Activated CD4-positive, alpha-beta T cell treated with anti-CD3 and anti-CD28 coated beads, Interleukin-2, amount 50 U/mL, for 24 hours (primary cell): ENCODE measurements at places on chromosomes 4 and X.

DNA sequence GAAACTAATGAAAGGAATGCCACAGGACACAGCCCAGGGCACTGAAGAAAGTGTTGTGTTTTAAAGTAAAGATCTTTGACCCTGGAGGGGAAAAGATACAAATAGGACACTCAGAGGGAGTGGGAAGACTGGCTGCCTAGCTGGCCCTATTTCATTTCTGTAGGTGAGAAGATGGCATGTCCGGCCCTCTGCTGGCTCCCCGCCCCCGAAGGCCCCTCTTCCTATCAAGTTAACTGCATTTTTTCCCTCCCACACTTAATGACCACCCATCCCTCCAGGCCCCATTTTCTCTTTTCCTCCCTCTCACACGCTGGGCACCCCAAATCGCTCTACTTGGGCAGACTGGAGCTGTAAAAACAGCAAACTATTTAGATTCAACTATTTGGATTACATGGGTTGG, 5.5 kb upstream of the TRIM75 start:
- no peak for DNase-seq

DNA sequence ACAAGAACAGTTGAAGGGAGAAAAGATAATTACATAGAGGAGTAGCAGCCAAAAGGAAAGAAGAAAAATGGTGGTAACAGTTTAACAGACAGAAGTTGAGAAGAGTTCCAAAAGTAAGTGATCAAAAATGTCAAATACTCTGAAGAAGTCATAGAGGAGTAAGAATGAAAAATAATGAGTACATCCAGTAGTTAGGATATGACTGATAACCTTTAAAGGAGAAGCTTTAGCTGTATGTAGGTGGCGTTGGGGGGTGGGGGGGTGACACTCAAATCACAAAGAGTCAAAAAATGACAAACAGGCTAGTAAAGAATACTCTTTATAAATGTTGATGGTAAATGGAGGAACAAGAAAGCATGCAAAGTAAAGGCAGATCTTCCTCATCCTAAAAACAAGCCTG, 40.6 kb downstream of the RAB33A start:
- DNase-seq, result no peak

DNA sequence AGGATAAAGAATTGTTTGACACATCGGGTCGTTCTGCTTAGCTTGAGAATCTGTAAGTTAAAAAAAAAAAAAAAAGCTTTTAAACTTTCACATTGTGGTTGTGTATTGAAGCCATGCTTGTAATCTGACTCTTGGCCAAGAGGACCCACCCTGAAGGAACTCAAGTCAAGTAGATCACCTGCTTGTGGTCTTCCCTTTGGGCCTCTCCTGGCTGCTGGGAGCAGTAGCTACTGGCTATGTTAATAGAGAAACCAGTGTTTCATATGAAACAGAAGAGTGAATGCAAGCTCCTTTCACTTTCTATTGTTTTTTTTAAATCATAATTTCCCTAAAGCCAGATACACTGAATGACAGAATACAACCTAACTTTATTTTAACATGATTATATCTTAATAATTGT, 402.4 kb upstream of the NDST4 start:
- no peak for DNase-seq

- DNase-seq, result no peak
These were observed 43.1 kb upstream of the MTM1 start for GRCh38 chrX:150525061-150525919.

- peak; percentile 28 for DNase-seq
These were observed 51.0 kb downstream of the GUCY1B1 start for GRCh38 chr4:155809835-155810234.

DNA sequence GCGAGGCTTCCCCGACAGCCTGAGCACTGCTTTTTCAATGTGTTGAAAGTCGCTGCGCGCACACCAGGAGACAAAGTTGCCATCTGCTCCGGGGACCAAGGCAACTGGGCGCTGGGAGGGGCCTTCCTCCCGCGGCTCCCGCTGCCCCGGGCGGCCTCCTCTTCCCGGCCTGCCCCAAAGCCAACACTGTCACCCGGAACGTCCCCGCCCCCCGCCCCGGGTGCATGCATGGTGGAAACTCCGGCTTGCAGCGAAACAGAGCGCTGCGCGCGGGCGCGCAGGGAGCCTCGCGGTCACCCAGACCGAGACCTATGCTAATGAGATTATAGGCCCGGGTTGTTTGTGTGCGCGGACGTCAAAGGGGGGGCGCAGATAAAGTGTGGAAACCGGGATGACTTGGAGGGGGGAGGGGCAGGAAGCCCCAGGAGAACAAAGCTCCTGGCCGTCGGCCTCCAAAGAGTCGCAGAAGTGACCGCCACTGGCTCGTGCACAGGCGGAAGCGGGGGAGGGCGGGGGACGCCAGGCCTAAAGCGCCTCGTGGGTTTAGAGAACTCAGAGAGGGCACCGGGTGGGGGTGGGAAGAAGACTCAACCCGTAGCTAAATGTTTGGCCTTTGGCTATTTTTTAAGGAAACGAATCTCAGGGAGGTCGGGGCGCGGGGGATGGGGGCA, 88.8 kb downstream of the BCOR start:
- DNase-seq, result no peak

- no peak for DNase-seq
These were observed 1911.5 kb upstream of the AGA start for GRCh38 chr4:179353786-179354185.

DNA sequence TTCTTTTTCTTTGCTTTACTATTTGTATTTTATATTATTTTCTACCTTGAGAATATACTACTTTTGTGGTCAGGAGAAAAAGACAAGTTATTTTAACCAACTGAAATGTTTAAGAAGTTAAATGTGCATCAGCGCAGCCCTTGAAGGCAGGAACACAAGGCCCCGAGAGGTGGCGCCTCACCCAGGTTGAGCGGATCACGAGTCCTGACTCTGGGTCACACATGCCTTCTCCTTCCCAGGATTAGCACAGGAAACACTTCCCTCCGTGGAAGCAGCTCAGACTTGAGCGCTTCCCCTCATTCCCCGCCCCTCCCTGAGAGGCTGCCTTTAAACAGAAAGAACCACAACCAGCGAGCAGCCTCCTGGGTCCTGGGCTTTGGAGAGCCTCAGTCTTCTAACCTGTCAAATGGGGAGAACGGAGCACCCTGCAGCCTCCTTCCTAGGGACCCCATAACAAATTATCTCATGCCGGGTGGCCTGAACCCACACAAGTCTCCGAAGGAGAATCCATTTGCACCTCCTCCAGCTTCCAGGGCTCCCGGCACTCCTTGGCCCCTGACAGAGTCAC, 217.6 kb downstream of the AFAP1 start:
- DNase-seq, result no peak

GRCh38 chr4:184310171-184310567, 92.5 kb upstream of the ENPP6 start:
- DNase-seq, result no peak

DNA sequence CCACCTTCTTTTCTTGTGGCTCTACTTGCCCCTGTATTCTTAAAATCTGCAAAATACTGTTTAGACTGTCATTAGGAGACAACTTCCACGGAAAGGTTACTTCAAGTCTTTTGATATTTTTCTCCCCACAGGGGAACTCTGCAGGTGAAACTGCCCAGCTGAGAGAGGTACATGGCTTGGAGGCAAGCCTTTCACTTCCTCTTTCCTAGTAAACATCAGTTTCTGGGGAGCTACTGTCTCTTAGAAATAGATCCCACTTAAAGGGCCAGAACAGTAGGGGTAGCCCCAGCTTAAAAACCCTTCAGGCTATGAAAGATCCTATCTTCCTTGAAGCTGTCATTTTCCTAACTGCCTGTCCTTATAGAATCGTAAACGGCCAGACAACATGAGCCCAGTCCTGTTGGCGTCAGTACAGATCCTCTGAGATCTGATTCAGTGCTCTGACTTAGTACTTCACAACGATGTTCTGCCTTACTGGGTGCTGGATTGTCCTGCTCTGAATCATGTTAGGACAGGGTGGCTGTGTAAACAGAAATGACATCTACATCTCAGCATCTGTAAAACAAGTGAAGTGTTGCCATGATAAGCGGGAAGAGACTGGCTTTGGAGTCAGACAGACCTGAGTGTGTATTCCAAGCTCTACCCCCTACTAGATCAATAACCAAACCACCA, 102.1 kb downstream of the ITIH6 start:
- no peak for DNase-seq

DNA sequence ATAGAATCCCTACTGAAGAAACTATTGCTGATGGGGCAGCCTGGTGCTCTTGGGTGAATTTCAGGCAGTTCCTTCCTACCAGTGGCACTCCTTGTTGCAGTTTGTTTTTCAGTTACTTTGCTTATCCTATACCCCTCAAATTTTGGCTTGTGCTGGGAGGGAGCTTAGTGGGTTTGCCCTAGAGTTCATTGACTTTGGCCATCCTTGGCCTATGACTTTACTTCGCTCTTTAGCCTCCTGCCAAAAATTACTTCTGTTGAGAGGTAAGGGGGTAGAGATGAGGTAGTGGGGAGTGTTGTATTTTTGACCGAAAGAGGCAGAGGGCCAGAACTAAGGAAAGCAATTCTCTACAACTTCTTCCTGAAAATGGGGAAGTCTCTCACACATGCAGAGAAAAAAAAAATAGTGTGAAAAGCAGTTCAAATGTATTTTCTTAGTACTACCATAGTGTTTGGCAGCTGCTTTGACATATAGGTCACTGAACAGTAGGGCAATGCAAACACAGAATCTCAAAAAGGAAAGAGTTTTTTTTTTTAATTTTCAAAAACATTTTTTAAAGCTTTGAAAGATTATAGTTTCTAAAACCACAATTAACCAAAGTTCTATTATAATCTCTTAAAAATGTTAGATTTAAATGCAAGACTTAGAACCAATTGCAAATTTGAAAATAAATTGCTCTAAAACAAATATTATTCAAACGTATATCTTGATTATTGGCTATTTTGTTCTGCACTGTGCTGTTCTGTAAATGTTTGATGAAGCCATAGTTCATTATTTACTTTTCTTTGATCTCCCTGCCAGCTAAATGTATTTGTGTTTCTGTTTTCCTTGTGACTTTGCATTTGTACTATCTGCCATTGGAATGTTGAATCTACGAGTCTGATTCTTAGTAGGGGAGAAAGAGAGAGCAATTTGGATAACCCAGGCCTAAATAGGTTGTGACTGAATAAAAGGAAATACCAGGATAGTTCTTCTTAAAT, 73.6 kb downstream of the DCK start:
- DNase-seq, result no peak

DNA sequence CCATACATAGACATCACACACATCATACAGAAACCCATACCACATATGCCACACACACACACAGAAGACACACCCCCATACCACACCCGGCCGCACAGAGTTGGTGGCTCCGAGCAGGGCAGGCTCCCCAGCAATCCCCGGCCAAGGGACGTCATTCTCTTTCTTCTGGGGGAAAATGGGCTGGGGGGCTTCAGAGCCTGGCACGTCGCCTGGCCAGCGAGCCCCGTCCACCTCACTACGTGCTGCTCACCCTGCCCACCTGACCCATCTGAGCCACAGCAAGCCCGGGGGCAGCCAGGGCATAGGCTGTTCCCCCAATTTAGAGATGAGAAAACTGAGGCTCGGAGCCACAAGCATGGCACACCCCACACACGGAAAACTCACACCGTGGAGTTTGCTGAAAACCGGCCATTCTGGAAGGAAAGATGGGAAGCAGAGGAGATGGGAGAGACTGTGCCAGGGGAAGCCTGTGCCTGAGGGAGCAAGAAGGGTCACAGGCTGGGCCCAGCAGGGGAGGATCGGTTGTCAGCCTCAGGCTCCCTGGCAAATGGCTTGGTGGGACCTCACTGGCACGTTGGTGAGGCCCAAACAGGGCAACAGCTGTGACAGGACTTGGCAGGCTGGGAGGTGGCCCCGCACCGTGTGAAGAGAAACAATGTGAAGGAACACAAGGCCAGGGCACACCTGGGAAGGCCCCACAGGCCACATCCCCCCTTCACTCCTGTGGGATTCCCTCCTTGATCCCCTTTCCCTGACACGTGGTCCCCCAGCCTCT, 73.2 kb downstream of the JAKMIP1 start:
- no peak for DNase-seq

DNA sequence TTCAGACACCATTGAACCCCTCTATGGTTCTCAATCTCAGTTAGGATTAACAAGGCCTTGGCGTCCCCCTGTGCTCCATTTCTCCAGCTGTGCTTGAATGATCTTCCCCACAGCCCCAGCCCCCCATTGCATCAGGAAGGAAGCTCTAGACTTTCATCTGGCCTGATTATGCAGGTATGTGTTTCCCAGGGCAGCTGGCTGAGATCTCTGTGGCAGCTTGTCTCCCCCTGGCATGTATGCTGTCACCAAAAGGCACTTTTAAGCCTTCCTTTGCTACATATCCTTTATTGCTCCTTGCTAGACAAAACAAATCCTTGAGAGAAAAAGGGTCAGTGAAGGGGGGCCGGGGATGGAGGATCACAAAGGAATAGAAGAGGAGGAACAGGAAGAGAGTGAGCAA, 1056.0 kb upstream of the SLIT2 start:
- DNase-seq, result no peak

DNA sequence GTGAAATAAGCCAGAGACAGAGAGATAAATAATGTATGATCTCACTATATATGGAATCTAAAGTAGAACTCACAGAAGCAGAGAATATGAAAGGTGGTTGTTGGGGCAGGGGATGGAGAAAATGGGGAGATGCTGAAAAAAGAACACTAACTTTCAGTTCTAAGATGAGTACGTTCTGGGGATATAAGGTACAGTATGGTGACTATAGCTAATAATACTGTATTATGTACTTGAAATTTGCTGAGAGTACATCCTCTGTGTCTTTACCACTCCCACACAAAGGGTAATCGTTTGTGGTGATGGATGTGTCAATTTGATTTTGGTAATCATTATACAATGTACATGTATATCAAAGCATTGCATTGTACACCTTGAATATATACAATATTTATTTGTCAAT, 6.6 kb downstream of the FBXL5 start:
- DNase-seq, result no peak

- no peak for DNase-seq
These were observed 189.2 kb downstream of the MGST2 start for GRCh38 chr4:139854668-139855403.

DNA sequence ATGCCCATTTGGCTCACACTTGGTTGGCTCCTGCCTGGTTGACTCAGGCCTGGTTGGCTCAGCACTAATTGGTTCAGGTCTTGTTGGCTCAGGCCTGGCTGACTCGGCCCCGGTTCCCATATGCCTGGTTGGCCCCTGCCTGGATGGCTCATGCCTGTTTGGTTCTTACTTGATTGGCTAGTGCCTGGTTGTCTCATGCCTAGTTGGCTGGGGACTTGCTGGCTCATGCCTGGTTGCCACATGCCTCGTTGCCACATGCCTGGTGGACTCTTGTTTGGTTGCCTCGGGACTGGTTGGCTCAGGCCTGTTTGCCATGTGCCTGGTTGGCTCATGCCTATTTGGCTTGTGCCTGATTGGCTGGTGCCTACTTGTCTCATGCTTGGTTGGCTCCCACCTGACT, 103.7 kb downstream of the APOOL start:
- no peak for DNase-seq

- no peak for DNase-seq
These were observed 94.6 kb downstream of the COX18 start for GRCh38 chr4:72974694-72975487.

DNA sequence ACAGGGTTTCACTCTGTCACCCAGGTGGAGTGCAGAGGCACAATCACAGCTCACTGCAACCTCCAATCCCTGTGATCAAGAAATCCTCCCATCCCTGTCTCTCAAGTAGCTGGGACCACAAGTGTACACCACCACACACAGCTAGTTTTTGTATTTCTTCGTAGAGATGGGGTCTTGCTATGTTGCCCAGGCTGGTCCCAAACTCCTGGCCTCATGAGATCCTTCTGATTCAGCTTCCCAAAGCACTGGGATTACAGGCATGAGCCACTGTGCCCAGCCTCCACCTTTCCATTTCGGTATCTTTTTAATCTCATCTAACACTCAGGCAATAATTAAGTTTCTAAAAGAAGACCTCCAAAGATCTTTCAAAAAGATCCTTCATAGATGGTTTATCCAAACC, 22.9 kb downstream of the ADGRA3 start:
- DNase-seq, result no peak

GRCh38 chr4:138522366-138522765, 280.2 kb upstream of the SLC7A11 start:
- DNase-seq, result no peak
